ENCODE measurements at places on chromosomes 5 and 9.

DNA sequence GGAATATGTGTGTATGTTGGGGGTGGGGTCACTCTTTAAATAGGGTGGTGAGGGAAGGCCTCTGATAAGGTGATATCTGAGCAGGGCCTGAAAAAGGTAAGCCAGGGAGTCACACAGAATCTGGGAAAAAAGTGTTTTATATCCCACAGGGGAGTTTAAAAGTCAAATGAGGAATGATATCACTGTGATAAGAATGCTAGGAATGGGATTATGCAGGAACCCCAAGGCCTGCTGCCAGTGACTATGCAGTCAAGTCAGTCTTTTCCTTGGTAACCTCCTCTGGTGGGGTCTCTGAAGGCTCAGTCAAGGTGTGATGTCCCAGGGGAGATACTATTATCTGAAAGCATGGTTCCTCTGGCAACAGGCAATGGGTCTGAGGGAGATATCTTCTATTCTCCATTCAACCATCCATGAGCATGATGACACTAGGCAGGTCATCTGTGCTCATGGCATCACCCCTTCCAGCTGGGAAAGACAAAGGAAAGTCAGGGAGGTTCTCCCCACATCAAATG is 53.5 kb downstream of the GRIA1 start:
- no peak for DNase-seq

GRCh38 chr9:121292801-121293241 is 24.9 kb downstream of the GSN start:
- DNase-seq = no peak

DNA sequence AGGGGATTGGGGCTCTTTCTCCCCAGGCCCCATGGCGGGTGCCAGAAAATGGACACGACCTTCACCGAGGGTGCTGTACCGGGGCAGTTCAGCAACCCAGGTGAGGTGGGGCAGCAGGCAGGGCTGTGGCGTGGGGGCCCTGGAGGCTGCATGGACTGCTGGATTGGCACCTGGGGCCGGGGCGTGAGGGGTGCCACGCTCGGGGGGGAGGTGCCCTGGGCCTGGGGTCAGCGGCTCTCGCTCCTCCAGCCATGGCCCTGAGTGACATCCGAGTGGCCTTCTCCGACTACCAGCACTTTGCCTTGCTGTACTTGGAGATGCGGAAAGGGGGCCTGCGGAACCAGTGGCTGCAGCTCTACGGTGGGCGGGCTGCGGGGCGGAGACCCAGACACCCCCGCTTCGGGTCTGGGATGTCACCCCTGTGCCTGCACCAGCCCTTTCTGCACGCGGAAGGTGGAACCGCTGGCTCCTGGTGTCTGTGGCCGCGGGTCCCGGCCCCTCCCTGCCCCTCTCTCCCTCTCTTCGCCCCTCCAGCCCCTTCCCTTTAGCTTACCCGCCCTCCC is 1.8 kb downstream of the LCNL1 start:
- no peak for DNase-seq

DNA sequence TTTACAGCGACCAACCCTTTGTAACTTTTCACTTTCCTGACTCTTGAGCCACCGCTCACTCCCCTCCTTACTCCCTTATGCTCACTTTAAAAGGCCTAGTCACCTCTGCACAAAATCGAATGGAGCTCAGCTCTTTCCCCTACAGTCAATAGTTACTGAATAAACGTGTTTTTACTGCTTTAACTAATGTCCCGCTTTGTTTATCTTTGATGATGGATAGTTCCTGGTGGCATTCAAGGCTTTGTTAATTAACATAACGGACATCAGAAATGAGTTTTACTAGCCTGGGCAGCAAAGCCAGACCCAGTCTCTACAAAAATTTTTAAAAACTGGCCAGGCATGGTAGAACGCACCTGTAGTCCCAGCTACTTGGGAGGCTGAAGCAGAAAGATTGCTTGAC is 5.0 kb downstream of the SERINC5 start:
- DNase-seq = no peak

DNA sequence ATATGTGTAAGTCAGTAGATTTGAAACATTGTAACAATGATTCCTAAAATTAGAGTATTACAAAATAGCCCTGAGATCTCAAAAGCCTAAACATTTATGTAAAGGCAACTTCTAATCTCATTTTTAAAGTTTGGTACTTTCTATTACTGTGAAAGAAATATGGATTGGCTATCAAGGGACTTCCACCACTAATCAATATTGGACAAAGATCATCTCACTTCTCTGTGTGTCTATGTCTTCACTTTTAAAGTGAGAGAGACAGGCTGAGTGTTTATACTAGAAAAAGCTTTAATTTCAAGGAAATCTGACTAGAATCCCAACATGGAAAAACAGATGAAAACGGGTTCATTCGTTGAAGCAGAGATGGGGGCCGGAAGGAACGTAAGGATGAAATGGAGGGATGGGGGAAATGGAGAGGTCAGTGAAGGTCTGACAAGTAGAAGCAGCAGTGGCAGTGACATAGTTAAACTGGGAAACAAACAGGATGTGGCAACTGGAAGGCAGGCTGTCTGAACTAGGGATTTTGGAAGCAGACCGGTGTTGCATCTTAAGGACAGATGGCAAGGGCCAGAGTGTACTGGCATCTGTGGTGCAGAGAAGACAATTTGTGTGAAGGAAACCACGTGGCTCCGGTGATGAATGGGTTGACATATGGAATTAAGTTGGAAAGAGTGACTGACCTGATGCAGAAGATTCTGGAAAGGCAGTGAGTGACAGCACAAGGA is 60.8 kb downstream of the PDE4D start:
- DNase-seq = no peak

GRCh38 chr9:135273008-135273407 is 185.5 kb downstream of the OLFM1 start:
- no peak for DNase-seq

DNA sequence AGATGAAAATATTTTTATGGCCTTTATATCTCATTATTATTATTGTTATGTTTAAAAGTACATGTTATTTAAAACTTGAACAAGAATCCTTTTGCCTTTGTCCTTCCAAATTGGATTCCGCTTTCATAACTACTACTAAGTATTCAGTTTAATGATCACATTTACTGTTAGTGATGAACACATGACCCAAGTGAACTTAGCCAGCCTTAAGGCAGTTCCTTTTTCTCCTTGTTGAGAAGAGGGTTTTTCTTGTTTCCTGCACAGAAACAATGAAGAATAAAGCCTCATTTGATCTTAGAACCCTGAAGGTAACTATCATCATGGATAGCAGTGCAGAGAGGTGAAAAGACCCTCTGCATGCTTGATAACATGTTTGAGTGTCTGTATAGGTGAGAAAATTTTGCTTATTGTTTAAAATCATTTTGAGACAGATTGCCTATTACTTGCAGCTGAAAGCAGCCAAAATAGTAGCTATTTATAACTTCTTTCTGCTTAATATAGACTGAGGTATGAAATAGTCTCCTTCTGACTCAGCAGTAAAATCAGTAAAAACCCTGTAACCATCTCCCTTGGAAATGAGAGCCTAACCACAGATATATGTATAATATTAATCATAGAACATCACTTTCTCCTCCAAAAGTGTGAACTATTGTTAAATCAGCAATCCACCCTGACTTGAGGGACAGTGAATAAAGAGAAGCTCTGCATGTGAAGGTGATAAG is 266.2 kb downstream of the SPATA31D1 start:
- DNase-seq = no peak

DNA sequence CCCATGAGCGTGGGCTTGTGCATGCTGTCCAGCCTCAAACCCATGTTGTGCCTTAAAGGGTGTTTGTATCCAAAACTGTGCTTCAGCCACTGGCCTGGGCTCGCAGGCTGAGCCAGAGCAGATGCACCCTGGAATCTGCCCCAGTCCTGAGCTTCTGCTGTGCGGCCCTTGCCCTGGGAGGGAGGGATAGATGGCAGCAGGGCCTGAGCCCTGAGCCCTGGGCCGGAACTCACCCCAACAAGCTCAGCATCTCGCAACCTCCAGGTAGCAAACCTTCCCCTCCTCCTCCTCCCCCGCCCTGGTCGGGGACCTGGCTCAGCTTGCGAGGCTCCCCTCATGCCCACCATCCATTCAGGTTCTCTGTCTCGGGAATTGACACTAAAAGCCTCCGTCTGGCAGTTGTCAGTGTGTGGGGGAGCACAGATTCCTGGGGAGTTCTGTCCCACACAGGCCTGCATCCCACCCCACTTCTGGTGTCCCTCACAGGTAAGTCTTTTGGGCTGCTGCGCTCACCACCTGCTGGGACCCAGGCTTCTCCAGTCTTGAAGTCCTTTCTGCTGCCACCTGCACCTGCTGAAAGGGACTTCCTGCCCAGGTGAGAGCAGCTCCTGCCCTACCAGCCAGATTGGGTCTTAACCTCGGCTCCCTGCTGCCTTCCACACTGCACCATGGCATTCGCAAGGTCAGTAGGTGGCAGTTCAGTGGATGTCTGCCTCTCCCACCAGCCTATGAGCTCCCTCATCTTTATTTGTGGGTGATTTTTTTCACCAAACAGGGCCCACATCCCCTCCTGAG is 55.2 kb upstream of the OLFM1 start:
- no peak for DNase-seq

- no peak for DNase-seq
These were observed 167.9 kb downstream of the CDC42SE2 start for GRCh38 chr5:131431794-131432193.

DNA sequence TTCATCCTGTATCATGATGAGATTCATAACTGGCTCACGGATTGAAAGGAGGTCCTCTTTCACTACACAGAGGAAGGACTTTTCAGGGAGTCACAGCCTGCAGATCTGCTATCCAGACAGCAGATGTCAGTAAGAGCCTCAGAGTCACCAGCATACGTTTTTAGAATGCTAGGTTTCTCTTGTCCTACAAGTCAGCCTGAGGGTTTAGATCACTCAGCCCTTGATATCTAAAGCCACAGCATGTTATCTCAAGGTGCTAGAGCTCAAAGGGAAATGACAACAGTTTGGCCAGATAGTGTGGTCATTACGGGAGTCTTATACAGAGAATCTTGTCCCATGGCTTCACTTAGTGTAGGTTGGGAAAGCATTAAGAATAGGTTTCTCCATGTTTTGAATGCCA is 30.9 kb upstream of the SLC46A2 start:
- DNase-seq = no peak

DNA sequence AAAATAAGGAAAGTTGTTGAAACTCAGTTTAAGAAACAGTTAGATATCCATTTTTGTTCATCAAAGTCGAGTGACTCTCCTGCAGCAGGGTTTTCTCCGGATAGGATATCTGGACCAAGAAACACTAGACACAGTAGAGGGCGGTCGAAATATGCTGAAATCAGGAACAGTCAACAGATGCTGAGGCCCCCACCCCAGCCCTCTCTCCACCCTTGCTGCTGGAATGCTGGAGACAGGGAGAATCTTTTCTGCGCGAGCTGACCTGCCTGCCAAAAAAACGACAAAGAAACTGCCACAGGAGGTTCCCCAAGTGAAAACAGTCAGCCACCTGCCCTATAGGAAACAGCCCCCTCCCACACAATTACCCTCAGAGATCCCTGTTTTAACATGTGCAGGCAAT is 4.3 kb upstream of the IL13 start:
- DNase-seq = no peak

DNA sequence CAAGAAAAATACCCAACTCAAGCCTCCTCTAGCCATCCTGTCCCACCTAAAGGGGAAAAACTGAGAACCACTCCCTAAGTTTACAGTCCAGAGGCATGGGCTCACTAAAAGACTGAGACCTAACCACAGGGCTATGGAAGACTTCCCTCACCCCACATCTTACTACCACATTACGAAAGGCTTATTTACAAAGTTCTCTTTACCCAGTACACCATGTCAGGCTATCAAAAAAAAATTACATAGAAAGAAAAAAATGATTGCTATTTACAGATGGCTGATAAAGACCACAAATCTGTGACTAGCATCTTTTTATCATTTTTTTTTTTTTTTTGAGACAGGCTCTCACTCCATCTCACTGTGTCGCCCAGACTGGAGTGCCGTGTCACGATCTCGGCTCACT is 69.7 kb upstream of the TNPO1 start:
- no peak for DNase-seq

- DNase-seq = no peak
These were observed 255.2 kb downstream of the CRB2 start for GRCh38 chr9:123611226-123611625.

DNA sequence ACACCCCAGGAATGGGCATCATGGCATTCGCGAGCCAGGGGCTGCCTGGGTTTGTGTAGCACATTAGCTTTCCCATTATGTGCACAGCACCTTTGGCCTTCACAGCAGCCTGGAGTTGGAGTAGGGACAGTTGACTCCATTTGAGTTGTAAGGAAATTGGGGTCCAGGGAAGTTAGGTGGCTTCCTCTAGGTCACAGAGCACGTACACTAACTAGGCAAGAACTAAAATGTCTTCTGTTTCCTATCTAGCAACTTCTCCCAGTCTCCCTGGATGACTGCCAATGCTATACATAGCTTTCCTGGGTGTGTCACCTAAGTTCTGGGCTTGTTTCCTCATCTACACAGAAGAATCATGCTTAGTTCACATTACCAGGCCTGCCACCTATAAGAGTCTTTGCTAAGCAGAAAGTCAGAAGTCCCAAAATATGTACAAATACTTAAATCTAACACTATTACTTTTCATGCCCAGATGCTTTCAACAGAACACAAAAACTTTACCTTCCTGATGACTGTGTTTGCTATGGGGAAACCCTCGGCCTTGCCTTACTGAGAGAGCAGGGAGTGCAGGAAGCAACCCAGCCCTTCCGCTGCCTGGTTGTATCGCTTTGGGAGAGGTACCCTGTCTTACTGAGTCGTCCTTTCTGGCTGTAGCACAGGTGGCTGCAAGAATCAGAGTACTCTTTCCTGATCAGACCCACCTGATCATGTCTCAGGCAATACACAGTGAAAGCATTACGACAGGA is 12.0 kb downstream of the MACROH2A1 start:
- DNase-seq = peak; percentile 18

GRCh38 chr9:134496413-134497282 is 145.0 kb upstream of the COL5A1 start:
- no peak for DNase-seq

- DNase-seq = no peak
These were observed 249.6 kb upstream of the EDIL3 start for GRCh38 chr5:84634256-84634655.

DNA sequence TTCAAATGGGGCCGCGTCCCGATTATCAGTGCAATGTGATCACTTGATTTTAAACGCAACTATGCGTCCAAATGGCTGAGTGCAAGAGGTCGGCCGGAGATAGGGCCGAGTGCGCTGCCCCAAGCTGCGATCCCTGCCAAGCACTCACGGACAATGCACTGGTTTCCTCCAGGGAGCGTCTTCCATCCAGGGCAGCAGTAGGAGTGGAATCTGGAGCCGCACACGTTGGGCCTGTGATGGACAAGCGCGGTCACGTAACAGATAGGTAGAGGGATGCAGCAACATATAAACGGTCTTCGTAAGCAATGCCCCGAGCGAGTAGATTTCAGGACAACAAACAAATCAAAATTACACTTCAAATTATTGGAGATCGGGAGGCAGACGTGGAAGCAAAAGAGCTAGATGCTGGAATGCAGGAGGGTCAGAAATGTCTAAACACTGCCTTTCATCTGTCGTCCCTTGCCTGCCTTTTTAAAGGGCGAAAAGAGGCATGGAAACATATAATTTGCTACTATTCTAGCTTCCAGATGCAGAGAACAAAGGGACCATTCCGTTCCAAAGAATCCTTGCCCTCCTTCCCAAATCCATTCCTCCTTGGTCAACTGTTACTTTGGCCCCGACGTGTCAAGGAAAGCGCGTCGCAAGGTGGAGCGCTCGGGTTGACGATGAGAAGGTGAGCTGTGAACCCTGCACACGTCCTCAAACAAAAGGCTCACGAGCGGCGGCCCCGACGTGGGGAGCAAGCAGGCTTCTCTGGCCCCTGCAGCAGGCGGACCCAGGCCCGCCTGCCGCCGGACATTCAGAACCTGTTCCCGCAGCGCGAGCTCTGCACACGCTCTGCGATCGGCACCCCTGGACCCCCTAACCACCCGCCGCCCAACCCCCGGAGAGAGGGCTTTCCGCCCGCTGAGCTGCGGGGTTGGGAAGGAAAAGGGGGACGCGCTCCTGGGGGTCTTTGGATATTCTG is 1.5 kb downstream of the FBN2 start:
- DNase-seq = no peak

Measured in glomerular endothelial cell (primary cell).